ENCODE measurements at places on chromosomes 12 and 14.

DNA sequence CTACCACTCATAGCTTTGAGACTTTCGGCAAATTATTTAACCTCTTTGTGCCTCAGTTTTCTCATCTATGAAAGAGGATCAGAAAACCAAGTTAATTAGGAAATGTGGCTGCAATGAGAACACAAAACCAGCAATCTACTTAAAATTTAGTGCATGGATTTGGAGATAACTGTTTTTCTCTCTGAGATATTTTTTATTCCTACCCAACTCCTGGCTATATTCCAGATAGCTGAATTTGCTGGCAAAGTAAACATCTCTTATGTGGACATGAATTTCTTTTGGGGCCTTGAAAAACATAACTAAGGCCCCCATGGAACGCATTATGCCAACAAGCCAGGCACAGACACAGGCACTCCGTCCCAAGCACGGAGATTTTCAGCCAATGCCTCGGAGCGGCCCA lies 53.4 kb upstream of the FOXN3 start:
- no peak for DNase-seq

DNA sequence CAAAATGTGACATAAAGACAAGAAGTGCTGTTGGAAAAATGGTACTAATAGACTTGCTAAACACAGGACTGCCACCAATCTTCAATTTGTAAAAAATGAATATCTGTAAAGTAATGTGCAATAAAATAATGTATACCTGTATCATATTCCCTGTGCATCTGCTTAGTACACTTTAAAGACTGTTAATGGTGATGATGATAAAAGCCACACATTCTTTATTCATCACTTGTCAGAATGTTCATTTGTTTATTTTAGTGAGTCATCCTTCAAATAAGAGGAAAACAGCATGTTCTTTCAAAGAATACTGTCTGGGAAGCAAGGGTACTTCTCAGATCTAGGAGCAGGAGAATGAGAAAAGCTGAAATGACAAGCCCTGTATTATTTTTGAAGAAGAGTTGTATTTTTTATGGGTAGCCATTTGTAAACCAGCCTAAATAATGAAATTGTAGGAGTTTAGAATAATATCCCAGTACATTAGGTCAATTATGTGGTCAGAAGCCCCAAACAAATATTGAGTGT lies 78.3 kb upstream of the PSMA6 start:
- no peak for DNase-seq

- DNase-seq = peak; percentile 80
Observed at GRCh38 chr12:116336542-116337065, 59.1 kb upstream of the MED13L start.

- DNase-seq = peak; percentile 88
Observed at GRCh38 chr12:106139422-106140171, 843 bp upstream of the NUAK1 start.

DNA sequence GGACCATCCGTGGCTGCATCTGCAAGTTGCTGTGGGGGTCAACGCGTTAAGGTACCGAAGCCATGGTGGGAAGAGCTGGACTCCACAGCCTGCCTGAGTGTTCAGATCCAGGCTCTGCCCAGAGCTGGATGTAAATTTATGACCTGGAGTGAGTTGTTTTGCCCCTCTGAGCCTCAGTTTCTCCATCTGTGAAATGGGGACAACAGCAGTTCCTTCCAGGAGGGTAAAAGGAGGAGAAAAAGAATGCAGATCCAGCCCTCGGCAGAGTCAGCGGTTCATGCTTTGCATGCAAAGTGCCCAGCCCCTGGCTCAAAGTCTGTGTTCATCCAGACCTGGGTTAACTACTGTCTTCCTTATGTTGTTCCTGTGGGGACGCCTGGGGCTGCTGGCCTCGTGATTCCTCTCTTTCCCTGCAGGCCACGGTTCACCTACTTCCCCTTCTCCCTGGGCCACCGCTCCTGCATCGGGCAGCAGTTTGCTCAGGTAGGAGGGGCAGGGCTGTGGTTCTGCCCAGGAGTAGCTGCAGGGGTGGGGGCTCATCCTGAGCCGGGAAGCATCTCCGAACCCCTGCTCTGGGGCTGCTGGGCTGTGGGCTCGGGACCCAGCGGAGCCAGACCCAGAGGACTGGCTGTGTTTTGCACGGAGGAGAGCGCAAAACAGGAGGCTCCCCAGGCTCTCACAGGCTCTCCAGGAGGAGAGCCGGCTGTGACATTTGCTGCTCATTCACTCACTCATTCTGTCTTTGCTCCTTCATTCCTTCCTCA lies 41.9 kb downstream of the CYP46A1 start:
- no peak for DNase-seq

DNA sequence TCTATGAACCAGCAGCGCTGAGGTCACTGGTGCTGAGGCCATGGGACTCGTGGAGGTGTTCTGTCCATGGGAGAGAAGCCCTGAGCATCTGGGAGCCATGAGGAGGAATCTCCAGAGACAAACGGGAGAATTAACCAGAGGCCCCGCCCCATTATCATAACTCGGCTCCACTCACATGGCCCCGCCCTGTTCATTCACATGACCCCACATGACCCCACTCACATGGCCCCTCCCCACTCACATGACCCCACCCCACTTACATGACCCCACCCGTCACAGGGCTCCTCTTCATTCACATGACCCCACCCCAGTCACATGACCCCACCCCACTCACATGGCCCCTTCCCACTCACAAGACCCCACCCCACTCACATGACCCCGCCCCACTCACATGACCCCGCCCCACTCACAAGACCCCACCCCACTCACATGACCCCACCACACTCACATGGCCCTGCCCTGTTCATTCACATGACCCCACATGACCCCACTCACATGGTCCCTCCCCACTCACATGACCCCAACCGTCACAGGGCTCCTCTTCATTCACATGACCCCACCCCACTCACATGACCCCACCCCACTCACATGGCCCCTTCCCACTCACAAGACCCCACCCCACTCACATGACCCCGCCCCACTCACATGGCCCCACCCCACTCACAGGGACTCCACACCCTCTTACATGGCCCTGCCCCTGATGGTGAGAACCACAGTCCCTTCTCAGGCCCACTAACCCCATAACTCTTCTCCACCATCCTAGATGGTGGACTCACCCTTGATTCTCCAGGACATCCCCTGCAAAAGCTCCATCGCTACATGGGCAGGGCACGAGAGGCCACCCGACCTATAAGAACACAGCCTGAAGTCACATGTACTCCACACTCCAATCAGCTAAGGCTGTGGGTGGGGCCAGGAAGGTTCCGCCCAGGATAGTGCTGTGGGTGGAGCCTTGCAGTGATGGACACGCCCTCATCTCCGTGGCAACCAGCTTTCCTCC lies 151.1 kb upstream of the SFSWAP start:
- peak; percentile 23 for DNase-seq

DNA sequence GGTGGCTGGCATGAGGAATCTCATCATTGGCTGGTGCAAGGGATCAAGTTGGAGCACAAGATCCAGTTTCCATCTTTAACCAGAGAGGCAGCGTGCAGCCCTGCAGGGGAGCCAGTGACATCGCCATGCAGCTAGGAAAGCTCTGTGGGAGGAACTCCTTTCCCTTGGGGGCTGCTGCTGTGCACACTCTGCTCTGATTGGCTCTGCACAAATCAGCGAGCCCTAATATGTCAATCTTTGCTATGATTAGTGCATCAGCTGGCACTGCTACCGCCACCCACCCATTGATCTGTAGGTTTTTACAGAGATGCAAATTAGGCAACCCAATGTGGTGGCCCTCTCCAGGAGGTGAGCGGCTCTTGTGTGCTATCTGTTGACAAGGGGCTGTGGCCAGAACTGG lies 262.6 kb downstream of the PCNX1 start:
- no peak for DNase-seq

DNA sequence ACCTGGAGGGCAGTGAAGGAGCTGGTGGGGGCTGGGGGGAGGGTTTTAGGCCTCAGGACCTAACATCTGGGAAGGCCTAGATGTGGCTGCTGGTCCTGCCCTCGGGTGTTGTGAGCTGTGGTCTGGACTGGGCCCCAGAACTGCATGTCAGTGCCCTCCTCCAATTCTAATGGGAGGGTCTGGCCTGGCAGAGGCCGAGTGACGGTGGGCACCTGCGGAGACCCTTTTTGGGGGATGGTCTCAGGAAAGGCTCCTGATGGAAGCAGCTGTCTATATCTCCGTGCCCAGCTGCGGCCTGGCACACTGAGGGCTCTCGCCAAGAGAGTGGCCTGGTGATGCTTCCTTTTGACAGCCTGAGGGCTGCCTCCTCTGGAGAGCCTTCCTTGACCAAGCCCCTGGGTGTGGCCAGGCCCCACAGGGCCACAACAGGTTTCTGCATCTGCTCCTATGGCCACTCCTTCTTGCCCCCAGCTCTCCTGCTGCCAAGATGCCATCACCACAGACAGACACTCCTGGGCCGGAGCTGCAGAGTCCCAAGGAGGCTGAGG lies 5.3 kb downstream of the EXOC3L4 start:
- no peak for DNase-seq

DNA sequence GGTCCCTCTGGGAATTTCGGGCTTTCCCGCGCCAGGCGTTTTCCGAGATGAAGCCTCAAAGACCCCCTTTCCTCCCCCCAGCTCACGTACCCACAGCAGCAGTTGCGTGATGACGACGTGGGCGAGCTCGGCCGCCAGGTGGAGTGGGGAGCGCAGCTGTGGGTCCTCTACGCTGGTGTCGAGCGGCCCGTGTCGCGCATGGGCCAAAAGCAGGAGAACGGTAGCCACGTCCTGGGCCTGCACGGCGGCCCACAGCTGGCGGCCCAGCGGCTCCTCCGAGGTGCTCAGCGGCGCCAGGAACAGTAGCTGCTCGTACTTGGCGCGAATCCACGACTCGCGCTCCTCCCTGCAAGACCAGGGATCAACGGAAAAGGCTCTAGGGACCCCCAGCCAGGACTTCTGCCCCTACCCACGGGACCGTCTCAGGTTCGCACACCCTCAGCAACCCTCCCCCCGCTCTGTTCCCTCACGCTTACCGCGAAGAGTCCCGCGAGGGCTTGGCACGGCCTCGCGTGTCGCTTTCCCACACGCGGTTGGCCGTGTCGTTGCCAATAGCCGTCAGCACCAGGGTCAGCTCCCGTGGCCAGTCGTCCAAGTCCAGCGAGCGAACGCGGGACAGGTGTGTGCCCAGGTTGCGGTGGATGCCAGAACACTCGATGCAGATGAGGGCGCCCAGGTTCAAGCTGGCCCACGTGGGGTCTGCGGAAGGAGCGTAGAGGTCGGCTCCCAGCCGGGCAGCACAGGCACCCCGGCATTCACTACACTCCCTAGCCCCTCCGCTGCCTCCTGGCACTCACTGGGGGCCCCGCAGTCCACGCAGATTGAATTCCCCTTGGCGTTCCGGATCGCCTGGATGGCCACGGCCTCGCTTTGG lies 11.4 kb downstream of the AGAP2 start:
- no peak for DNase-seq

DNA sequence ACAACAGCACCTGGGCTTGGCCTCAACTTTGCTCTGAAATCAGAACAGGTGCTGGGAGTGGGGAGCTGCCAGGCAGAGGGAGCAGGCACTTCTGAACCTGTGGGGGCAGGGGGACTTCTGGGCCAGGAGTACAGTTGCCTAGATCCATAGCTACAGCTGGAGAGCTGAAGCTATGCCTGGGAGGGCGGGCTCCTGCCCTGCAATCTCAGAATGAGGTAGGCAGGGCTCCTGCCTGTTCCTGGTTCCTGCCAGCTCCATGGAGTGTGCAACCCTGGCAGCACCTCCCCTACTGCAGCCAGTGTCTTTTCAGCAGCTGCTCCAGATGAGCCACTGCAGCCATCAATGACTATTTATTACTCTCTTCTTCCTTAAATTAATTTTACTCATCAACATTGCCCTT lies 62.1 kb upstream of the NAV3 start:
- DNase-seq = no peak

DNA sequence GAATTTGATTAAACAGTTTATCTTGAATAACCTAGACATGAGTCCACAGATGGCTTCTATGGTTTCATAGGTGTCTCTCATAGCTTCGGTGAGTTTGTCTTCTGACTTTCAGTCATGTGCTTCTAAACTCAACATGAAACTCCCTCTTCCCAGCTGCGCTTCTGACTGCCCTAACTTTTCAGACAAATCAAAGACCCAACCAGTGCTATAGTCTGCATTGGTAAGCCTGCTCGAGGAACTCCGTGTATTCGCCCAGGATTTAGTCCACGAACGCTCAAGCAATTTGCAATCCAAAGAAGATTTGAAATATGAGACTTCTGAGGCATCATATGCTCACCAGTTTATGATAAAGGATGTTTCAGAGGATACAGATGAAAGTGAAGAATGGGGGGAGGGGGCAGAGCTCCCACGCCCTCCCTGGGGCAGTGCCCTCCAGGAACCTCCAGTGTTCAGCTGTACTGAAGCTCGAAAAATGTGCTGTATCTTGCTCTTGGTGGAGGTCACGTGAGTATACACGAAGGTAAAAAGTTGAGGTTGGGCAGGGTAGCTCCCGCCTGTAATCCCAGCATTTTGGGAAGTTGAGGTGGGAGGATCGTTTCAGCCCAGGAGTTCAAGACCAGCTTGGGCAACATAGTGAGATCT lies 5.2 kb upstream of the RILPL2 start:
- DNase-seq = no peak

DNA sequence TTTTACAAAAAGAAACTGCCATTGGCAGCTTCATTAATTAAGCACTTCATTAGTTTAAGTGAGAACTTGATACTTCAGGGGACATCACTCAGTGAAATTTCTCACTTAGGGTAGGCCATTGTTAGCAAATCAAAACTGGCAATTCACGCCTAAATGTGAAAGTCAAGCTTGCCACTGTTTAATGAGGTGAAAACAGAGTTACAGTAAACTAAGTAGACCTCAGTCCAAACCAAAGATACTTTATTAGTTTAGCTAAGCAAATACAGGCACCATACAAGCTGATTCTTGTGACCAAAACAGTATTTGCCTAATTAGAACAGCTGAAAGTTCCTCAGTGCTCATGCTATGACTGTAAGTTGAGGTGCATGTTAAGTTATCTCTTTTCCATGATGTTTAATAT lies 176.5 kb upstream of the CPNE8 start:
- DNase-seq = no peak

- DNase-seq = no peak
Observed at GRCh38 chr12:25253371-25254068, 2.8 kb upstream of the KRAS start.

- DNase-seq = peak; percentile 70
Observed at GRCh38 chr12:117155278-117156060, 34.8 kb downstream of the FBXO21 start.

GRCh38 chr12:103782399-103782798 lies 58.6 kb downstream of the NT5DC3 start:
- DNase-seq = no peak

GRCh38 chr14:103692159-103692558 lies 23.1 kb downstream of the XRCC3 start:
- no peak for DNase-seq

DNA sequence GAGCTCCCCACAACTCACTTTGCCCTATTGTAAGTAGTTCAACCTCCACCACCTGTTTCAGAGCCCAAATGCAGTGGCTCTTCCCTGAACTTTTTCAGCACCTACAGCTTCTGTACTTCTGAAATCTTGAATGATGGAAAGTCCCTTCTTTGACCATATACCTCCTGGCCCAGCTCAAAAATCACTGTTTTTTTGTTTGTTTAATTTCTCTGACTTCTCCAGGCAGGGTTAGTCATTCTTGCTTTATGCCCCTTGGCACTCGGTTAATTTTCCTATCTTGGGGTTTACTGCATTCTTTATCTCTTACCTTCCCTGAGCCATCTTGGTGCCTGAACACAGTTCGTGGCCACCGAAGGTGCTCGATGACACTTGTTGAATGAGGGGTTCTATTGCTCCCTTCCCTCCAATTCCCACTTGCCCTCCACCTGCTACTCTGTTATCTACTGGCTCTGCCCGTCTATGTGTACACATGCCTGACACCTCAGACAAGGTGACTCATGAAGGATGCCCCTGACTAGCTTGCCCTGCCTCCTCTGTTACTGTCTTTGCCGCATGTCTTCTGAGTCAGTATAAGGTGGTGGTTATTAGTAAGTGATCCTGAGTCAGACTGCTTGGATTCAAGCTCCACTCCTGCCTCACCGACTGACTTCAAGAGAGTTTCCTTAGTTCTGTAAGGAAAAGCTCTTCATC lies 4.4 kb downstream of the AMHR2 start:
- no peak for DNase-seq

All from NB4 (cell line).